ENCODE measurements at places on chromosomes 5 and 9.

DNA sequence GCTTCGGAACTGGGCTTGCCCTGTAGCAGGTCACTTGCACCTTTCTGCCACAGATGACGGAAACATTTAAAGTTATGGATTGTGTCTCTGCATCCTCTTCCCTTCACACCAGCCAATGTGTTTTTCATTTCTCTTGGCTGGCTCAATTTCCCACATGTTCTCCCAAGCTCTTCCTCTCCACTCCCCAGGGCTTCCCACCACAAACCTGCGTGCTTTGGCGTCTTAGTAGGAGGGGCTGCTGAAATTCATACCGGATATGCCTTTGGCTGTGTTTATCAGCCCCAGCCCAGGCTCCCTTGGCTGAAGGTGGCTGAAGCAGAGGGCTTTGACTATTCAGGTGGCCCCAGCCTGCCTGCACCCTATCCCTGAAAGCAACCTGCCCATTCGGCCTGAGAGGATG, 32.1 kb downstream of the ADRB2 start:
- no peak for DNase-seq

GRCh38 chr9:8533681-8534080, 734.1 kb upstream of the DMAC1 start:
- no peak for DNase-seq

DNA sequence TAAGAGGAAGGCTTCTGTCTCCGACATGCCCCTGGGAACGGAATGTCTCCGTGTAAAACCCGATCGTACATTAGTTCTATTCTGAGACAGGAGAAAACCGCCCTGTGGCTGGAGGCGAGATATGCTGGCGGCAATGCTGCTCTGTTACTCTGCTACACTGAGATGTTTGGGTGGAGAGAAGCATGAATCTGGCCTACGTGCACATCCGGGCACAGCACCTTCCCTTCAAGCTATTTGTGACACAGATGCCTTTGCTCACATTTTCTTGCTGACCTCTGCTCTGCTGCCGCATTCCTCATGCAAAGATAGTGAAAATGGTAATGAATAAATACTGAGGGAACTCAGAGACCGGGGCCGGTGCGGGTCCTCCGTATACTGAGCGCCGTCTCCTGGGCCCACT, 2.2 kb upstream of the DPP7 start:
- no peak for DNase-seq

GRCh38 chr9:106745457-106745856, 117.5 kb upstream of the ZNF462 start:
- DNase-seq = no peak

DNA sequence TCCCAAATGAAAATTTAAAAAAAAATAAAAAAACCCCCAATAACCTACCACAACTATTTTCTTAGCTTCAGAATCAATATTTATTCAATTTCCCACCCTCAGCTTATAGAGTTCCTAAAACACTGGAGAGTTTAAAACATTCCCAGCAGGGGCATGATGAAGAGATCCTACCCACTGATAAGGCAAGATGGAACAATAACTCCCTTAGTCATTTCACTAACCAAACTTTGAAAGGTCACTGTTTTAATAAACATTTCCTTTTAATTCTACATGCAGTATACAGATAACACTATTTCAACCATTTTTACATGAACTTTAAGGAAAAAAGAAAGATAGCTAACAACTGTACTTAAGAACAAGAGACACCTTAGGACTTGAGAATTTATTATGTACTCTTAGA, 34.9 kb upstream of the ACOT12 start:
- no peak for DNase-seq

GRCh38 chr5:67204821-67205220, 8.2 kb upstream of the CD180 start:
- DNase-seq = no peak

DNA sequence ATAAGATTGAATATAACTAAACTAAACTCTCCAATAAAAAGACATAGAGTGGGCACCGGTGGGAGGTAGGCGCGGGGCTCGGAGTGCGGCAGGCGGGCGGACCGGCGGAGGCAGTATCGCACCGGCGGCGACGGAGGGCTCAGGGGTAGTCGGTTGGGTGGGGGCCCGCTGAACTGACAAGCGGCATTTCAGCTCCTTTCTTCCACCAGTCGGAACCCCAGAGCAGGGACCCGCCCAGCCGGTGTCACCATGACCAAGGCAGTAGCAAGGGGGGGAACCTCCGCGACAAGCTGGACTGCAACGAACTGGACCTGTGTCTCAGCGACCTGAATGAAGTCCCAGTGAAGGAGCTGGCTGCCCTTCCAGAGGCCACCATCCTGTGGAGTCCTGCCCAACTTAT, 156.7 kb downstream of the HINT1 start:
- no peak for DNase-seq

DNA sequence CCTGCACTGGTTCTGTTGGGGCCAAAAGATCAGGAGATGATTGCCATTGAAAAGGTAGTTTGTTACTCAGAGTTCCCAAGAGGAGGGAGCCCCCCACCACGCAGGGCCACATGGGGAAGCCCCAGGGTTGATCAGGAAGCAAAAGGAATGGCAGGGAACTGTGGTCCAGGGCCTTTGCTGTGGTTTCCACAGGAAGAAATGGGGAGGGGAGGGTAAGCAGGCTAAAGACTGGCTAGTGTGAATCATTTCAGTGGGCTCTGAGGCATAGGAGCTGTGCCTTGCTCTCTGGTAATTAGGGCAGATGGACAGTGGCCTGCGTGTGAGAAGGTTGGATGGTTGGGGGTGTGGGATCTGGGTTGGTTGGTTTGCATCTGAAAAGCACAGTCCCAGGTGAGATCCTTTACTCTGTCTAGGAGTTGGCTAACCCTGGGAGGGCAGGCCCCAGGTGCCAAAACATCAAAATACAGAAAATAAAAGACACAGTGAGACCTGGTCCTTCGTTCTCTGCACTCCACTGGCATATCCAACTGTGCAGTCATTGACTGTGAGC, 66.1 kb downstream of the PTPDC1 start:
- no peak for DNase-seq

DNA sequence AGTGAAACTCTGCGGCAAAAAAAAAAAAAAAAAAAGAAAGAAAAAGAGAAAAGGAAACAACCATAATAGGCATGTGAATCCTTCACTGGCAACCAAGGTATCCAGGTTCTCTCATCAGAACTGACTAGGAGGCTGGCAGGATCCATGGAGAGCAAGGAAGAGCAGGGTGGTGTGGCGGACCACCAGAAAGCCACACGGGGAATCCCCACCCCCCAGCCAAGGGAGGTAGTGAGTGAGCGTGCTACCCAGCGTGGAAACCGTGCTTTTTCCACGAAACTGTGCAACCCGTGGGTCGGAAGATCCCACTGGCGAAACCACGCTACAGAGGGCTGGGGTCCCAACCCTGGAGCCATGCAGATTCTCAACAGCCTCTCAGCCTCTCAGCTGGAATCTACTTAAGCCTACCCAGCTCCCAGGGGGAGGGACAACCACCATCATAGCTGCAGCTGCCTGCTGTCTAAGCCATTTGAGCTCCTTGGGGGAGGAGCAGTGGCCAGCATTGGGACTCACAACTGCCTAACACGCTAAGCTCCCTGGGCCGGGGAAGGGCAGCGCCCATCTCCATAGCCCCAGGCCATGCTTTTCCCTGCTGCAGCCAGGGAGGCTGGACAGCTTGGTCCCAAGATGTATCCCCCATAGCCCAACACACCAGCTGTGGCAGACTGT, 91.6 kb downstream of the PRELID2 start:
- no peak for DNase-seq

- DNase-seq = no peak
These were observed 727 bp upstream of the ADRB2 start for GRCh38 chr5:148825716-148826052.

GRCh38 chr9:78131969-78132700, 100.5 kb upstream of the GNAQ start:
- no peak for DNase-seq

GRCh38 chr9:19416143-19416542, 7.3 kb downstream of the ACER2 start:
- DNase-seq = no peak

DNA sequence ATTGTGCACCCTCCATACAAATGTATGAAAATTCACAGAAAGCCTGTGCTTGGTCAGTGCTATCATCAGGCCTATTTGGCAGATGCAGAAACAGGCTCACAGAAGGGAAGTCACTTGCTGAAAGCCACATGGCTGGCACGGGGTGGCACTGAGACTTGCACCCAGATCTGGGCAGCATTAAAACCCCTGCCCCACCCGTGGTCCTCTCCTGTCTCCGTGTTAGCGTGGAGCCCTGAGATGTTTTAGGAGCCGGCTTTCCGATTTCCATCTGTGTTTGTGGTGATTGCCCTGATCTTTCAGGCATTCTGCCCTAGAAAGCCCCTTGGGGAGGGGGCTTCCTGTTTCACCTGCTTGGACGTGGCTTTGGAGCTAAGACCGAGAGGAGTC, 102.2 kb upstream of the IER5L start:
- no peak for DNase-seq

DNA sequence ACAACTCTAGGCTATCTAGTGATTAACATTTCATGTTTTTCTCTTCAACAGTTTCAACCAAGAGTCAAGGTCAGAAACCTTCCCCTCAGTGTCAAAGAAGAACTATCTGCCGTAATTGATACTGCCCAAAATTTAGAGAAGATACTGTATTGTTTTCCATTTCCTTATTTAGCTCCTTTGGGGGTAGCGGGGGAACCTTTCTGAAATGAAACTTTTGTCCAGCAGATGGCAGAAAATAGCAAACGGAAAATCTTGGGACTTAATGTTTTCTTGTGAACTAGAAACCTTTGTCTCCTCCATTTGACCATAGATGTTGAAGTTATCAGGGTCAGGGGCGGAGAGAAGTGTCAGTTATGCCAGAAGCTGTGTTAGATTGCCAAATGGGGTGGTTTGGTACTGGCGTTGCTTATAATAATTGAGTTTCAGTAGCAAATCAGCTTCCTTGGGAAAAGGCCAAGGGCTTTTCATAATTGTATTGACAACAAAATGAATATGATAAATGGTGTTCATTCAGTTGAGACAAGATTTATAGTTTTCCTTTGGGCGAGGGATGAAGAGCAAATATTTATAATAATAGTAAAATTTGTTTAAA, 101.7 kb upstream of the TLX3 start:
- no peak for DNase-seq

DNA sequence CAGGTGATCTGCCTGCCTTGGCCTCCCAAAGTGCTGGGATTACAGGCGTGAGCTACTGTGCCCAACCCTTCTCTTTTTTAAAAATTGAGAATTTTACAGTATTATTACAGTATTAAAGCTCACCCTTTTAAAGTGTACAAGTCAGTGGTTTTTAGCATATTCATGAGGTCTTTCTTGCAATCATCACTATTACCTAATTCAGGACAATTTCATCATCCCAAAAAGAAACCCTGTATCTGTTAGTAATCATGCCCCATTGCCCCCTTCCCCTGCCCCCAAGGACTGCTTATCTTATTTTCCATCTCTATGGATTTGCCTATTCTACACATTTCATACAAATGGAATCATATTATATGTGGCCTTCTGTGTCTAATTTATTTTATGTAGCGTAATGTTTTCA, 22.6 kb upstream of the MEGF9 start:
- no peak for DNase-seq

DNA sequence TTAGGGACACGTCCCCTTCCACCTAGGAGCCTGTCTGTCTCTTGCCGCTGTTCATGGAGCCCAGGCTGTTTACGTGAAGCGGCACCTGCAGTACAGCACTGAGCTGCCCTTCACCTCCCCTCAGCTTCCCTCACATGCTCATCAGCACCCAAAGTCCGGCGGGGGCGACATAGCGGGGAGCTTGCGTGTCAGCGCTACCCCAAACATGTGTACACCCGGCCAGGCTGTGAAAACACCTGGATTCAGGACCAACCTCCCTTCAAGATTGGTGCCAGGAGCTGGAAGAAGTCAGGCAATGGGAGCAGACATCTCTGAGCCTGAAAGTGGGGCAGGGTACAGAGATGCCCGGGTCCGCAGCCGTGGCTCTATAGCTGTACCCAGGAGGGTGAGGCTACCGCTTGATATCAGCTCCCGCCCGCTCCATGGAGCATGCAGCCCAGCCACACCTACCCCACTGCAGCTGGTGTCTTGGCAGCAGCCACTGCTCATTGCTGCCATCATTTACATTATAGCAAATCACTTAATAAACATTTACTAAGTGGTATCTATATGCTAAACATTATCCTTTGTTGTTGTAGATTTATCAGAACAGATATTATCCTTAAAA, 712.1 kb downstream of the CDH9 start:
- no peak for DNase-seq

DNA sequence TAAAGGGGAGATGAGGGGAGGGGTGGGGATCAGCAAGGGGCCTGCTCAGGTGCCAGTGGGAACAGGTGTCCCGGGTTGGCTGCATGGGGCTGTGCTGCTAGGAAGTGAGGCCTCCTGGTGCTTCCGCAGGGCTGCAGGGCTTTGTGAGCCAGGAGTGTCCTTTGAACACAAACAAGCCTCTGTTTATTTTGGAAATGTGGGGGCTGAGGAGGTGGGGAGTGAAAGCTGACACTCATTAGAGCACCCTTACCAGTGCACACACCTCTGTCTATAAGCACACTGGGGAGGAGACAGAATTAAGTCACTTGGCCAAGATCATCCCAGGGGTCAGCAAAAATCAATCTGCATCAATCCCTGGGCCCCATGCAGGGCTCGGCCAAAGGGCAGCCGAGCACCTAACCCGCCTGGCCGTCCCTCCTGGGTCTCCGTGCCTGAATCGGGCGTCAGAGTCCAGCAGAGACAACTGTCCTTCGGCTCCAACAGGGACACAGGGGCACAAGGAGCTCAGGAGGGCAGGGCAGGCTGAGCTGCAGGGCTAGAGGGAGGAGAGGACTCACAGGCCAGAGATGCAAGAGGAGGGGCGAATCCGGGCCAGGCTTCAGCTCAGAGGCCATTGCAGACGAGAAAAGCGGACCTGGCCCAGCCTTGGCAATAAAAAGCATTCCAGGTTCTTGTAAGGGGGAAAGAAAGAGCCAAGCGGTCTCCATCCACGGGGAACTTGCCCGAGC, 99.8 kb downstream of the VAV2 start:
- DNase-seq = no peak

- DNase-seq = no peak
These were observed 68.8 kb upstream of the ABL1 start for GRCh38 chr9:130766021-130766926.

DNA sequence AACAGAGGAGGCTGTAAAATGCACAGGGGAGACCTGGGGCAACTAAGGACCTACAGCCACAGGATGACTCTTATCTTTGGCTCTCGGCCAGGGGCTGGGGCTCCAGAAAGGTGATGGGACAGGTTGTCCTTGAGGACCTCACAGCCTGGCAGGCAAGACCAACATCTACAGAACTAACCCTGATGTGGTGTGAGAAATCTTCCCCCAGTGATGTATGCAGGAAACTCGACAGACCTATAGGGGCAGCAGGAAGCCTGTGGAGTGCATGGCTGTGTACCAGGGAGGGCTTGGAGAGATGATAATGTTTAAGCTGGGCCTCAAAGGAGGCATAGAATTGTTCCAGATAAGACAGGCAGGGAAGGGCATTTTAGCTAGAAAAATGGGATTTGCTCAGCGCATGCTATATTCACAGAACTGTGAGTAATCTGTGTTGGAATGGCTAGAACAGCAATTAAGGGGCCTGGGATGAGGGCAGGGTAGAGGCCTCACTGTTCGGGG, 68.5 kb upstream of the SLC25A51 start:
- no peak for DNase-seq

GRCh38 chr5:68239487-68239886, 23.9 kb downstream of the PIK3R1 start:
- peak; percentile 56 for DNase-seq

Data from activated effector memory CD4-positive, alpha-beta T cell treated with Interleukin-2 at 50 U/mL for 16 hours (primary cell).